ENCODE measurements at places on chromosomes 12 and 14. TPM values are rescaled to one million over a fixed set of nuclear protein-coding genes. Genes with fewer than 3 reads are reported as not detected.
A peak's percentile ranks its signal among the peaks of the same experiment; 100 is the strongest.

- no peak for DNase-seq
Observed at GRCh38 chr14:51951656-51952055, 37.7 kb upstream of the RTRAF start.

The PPM1H gene
- polyA plus RNA-seq: 0.92 TPM

The ABCC9 gene
- polyA plus RNA-seq: 2.4 TPM

DNA sequence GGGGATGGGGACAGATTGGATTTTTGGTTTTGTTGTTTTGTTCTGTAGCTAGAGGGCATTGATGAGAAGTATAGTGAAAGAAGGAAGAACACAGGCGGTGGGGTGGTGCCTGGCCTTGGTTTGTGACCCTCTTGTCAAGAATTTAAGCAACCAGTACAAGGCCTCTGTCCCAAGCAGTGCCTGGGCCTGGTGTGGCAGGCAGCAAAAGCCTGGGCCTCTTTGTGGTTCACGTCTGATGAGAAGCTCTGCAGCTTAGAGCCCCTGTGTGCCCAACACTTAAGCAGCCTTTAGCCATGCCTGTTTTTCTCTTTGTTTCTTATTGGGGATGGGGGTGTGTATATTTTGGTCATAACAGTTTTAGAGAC, 98.0 kb downstream of the PPP2R5C start:
- no peak for DNase-seq

DNA sequence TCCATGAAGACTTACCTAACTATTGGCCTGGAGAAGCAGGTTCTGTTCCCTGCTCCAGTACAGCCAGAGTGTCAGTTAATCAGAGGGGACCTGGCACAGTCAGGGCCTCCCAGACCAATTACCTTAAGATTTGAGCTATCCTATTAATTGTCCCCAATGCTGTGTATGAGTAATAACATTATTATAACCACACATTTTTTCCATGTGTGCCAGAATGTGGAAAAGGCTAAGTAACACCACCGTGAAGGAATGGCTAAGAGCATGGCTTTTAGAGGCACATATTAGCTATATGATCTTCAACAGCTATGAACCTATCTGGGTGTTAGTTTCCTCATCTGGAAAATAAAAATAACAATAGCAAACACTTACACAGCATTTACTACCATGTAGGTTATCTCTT, 111.1 kb upstream of the RAP1B start:
- DNase-seq: no peak

- peak; percentile 83 for DNase-seq
Observed at GRCh38 chr12:96255077-96255476, 60.9 kb downstream of the ELK3 start.

DNA sequence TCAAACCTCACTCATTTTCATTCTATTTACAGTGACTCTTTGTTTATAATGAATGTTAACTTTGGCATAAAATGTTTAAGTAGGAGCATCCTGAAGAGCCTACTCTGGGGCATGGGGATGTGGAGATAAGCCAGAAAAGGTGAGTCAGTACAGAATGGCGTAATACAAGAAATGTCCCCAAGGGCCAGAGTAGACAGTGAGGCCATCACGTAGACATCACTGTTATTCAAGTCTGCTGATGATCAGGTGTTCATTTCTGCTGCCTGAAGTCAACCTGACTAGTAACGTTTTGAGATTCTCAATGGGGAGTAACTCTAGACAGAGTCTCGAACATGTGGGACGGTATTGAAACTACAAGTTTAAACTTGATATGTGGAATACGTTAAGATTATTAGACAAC, 47.6 kb upstream of the PKP2 start:
- no peak for DNase-seq

- no peak for DNase-seq
Observed at GRCh38 chr12:25789541-25789944, 168.9 kb upstream of the RASSF8 start.

- DNase-seq: no peak
Observed at GRCh38 chr12:94091624-94092023, 56.8 kb upstream of the PLXNC1 start.

DNA sequence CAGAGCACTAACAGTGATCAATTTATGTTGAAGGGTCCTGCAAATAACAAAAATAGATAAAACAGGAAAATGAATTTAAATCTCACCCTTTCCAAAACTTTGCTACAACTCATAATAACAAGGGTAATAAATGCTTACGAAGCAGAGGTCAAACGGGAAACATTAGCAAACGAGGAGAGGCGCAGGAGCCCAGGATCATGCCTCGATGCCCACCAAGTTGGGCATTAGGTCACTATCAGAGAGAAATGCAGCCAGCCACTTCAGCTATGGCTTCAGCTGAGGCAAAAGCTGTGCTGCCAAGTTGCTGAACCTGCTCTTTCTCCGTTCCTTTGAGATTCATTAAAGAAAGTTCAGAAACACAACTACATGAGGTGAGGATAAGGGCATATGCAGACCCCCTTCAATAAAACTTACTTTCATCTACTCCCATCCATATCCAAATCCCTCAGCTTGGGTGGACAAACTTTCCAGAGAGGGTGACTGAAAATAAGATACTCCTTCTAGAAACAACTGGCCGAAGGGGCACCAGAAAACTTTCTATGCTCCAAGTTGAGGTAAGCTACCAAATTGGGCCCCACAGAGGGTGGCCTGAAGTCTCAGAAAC, 7.9 kb downstream of the NKX2-1 start:
- no peak for DNase-seq

DNA sequence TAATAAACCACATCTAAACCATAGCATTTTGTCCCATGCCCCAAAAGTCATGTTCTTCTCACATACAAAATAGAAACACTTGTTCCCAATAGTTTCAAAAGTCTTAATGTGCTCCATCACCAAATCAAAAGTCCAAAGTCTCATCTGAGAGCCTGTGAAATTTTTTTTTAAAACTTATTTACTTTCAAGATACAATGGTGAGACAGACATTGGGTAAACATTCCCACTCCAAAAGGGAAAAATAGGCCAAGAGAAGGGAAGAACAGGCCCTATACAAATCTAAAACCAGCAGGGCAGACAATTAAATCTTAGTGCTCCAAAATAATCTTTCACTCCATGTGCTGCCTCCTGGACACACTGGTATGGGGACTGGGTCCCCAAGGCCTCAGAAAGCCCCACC, 84.4 kb upstream of the AMIGO2 start:
- DNase-seq: no peak

GRCh38 chr12:51460519-51460918, 35.9 kb downstream of the SLC4A8 start:
- DNase-seq: no peak

DNA sequence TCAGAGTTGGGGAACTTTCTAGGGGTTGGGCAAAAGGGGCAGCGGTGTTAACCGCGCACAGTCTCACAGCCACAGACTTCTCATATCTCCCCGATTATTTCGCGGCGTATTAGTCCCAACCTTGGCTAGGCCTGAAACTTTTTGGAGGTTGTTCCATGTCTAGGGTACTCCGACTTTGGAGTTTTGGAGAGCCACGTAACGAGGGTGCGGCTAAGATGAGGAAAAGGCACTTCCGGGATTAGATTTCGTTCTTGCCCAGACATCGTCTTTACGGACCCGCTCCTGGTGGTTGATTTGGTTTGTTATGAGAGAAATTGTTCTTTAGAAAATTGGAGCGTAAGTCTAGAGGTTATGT, 513 bp downstream of the CCNK start:
- no peak for DNase-seq

DNA sequence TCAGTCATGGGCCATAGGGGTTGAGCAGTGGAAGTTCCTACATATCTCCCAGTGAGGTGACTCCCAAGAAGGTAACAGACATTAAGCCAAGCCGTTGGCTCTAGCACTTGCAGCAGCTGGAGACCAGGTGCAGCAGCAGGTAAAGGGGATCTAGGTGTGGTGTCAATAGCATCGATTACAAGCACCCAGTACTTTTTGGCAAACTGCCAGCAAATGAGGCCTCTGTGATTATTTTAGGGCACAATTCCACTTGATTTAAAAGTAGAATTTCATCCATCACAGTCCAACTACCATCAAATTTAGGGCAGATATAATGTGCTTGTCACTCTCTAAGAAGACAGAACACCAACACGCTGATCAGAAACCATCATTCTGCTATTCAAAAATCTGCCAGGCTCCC, 224.1 kb upstream of the EGLN3 start:
- DNase-seq: no peak

GRCh38 chr14:105187116-105187515, 6.0 kb upstream of the NUDT14 start:
- no peak for DNase-seq
